ENCODE measurements at places on chromosomes 13 and 19. TPM values are rescaled to one million over a fixed set of nuclear protein-coding genes. Genes with fewer than 3 reads are reported as not detected.
A peak's percentile ranks its signal among the peaks of the same experiment; 100 is the strongest.

TLE2 gene
- 125 TPM for total RNA-seq

CYP4F22 gene
- not detected for total RNA-seq

NCCRP1 gene
- not detected for total RNA-seq

SLC27A5 gene
- 10.5 TPM for total RNA-seq

SLC25A41 gene
- total RNA-seq: not detected

CLEC17A gene
- not detected for total RNA-seq

GRCh38 chr19:22935151-22935550 lies 67.8 kb downstream of the ZNF728 start:
- no peak for DNase-seq

DNA sequence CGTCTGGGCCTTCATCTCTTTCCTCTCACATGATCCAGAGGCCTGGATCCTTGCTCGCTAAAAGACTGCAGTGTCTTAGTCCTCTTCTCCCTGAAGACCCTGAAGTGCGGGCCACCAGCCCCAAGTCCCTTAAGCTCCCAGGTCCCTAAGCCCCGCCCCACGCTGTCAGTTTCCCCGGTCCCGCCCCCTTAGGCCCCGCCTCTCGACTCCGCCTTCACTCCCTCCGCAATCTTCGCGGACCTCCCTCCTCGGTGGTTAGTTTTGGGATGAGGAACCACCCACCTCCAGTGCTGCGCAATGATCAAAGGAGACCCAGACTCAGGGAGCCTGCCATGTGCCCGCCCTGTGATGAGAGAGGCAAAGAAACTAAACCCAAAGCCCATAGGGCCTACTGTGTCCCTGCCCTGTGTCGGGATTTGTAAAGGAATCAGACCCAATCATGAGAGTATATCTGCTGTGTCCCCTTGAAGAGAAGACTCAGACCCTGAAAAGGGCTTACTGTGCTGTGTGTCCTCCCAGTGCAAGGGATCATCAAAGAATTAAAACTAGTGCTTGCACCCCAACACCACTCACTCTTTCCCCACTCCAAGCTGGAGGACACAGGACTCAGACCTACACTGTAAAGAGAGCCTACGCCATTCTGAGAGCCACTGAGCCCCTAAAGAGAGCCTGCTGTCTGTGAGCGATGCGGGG lies 3.0 kb upstream of the COX6B1 start:
- DNase-seq: peak; percentile 74

- no peak for DNase-seq
Observed at GRCh38 chr19:47762615-47763308, 15.7 kb upstream of the SELENOW start.

DNA sequence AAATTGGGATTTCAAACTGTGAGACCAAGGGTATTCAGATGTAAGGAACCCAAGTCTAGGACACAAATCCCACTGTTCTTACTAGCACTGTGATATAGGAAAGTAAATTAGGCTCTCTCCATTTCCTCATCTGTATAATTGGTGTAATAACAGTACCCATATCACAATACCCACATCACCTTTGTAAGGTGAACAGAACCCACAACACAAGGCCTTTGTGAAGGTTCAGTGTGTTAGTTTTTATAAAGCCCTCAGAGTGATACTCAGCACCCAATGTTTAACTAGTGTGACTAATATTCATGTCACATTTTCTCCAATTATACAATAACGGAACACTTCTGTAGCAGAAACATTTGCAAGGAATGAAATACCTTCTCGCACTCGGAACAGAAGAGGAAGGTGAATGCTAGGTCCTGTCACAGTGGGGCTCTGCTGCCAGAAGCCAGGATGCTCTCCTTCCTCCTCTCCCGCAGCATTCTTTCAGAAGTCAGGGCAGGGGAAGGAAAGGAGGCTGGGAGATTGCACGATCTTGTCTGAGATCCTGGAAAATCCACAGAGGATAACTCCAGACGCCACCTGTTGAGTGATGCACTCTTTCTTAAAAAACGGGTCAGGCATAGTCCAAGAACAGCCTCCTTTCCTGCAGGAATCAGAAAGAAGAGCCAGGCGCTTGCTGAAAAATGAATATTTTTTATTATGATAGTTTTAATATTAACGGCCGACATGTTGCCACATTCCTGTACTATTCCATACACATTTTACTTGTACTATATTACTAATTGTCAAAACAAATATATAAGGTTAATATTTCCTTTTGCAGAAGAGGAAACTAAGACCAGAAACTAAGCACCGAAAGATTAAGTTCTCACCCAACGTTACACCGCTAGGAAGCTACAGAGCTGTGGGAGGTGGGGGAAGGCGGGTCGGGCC lies 762 bp downstream of the ZNF45 start:
- no peak for DNase-seq

DNA sequence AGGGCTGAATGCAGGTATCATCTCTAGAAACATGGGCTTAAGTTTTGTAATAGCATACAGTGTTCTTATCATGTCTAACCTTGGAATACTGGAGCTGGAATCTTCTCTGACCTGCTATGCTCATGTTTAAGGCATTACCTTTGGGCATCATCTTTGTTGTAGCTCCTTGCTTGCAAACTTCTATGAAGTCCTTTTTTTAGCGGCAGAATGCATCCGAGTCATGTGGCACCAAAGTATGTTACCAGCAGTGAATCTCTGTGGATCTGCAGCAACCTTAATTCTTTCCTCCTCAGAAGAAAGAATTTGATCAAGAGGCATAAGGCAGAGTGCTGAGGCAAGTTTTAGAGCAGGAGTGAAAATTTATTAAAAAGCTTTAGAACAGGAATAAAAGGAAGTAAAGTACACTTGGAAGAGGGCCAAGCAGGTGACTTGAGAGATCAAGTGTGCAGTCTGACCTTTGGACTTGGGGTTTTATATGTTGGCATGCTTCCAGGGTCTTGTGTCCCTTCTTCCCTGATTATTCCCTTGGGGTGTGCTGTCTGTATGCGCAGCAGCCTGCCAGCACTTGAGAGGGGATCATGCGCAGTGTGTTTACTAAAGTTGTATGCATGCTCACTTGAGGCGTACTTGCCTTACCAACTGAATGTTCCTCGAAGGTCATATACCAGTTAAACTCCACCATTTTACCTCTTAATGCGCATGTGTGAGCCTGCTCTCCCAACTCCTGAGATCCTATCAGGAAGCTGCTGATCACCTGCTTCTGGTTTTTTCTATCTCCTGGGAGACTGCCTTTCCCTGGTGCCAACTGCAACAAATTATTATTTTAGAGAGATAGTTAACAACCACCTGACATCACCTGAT lies 115.5 kb downstream of the LACC1 start:
- no peak for DNase-seq

DNA sequence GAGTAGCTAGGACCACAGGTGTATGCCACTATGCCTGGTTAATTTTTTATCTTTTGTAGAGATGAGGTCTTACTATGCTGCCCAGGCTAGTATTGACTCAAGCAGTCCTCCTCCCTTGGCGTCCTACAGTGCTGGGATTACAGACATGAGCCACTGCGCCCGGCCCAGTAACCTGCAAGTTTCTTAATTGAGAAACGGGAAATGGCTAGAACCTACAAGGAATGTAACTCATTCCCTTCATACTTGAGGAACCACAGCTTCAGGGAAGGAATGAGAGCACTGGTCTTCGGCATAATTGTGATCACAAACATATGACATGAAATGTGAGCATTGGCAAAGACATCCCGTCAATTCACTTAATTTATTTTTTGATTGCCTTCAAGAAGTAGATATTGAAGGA lies 157.0 kb downstream of the KLF5 start:
- no peak for DNase-seq

GRCh38 chr19:10651851-10652250 lies 2.3 kb upstream of the ILF3 start:
- no peak for DNase-seq

GRCh38 chr13:104872153-104872552 lies 1663.3 kb downstream of the EFNB2 start:
- DNase-seq: no peak

DNA sequence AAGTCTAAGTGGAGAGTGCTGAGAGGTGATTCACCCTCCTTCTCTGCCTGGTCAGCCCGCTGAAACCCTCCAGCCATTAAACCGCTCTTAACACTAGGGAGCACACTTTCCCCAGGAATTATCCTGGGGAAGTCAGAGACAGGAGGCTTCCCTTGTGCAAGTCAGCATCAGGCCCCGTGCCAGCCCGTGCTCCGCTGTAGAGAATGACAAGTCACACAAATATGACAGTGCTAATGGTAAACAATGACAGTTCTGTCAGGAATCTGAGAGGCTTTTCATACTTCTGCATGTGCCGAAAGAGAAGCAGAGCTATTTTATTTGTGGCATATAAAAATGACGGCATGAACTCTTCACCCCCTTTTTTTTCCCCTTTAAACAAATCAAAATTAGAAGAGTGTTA lies 816.9 kb upstream of the SLC10A2 start:
- DNase-seq: peak; percentile 75

- DNase-seq: no peak
Observed at GRCh38 chr19:42269478-42270345, 660 bp downstream of the CIC start.

DNA sequence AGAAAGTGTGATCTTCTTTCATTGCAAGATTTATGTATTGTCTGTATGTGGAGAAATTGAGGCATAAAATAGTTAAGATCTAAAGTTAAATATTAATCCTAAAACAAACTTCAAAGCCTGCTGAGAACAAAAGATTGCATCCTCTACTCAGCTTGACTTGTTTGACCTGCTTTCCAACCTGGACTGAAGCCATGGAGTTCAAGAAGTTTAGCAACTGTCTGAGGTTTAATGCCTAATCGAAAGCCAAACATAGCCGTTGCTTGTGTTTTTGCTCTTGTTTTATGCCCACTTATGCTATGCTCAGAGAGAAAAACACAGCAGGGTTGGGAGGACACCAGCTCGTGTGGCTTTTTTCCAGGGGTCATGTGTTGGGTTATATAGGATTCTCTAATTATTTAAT lies 135.6 kb downstream of the NUFIP1 start:
- DNase-seq: no peak

GRCh38 chr13:53001444-53002225 lies 27.0 kb upstream of the OLFM4 start:
- DNase-seq: no peak

Measured in tibial nerve (tissue), 4 donors.